ENCODE measurements at places on chromosomes 2 and 18.
A peak's percentile ranks its signal among the peaks of the same experiment; 100 is the strongest.

DNA sequence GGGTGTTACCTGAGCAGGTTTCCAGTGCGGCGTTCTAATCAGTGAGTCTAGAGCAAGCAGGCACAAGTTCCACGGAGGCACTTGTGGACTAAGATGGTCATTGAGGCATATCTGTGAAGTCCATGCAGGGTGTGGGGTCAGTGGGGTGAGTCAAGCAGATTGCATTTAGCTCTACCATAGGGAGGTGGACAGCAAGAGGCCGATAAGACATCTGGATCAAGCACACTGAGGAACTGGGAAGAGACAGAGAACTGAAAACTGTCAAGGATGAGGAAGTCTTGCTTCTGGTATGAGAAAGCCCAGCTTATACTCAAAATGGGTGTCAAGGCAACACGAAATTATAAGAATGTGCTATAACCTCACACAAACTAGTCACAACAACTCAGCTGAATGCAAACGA, 61.2 kb upstream of the SLC39A10 start:
- no peak for DNase-seq

- no peak for DNase-seq
Measured at GRCh38 chr2:241088791-241089732, 13.0 kb downstream of the MTERF4 start.

DNA sequence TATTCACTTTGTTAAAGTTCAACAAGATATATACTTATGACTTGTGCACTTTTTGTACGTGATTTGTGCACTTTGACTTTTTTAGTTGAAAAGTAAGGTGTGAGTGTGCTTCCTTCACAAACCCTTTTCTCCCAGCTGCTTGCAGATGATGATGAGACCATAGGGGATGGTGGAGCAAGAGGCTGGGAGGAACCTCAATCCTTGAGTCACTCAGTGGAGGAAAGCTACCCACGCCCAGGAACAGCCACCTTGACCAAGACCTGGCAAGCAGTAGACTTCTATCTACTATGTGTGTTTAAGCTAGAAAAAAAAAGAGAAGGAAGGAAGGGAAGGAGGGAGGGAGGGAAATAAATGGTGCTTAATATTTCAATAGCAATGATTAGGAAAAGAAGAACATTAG, 25.2 kb upstream of the TAF1B start:
- no peak for DNase-seq

GRCh38 chr2:159094173-159094737, 125.8 kb downstream of the TANC1 start:
- no peak for DNase-seq

DNA sequence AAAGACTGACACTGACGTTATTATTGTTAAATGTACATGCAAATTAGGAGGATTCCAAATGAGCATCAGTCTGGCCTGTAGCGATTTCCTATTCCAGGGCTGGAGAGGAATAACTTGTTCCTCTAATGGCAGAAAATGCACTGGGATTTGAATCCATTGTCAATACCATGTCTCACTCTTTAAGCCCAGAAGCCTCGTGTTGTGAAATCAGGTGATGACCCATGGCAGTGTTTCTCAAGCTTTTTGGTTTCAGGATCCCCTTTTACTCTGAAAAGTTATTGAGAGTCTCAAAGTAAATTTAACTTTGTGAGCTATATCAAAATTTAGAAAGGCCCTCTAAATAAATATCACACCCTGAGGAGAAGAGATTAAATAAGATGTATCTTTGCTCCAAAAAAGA, 279.2 kb downstream of the GALR1 start:
- no peak for DNase-seq

- no peak for DNase-seq
Measured at GRCh38 chr18:50183556-50183955, 11.4 kb downstream of the MYO5B start.

GRCh38 chr2:205908212-205909183, 177.5 kb downstream of the INO80D start:
- DNase-seq = no peak

GRCh38 chr2:201235860-201236811, 24.2 kb upstream of the CASP8 start:
- DNase-seq = peak; percentile 95

DNA sequence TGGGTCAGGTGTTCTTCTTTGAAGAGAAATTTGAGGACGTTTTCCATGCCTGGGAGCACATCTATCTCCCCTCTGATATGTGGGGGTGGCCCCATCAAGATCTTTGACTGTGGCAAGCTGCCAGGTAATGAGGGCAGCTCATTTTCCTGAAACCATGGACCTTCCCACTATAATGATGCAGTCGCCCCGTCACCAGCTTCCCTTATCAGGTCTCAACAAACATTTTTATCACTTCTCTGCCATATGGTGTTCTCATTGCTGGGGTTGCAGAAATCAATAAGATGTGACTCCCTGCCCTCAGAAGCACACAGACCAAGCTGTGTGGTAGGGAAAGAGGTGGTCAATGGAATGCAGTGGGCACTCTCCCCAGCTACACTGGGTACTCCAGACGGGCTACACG, 48.4 kb upstream of the B3GNT7 start:
- peak; percentile 90 for DNase-seq

- DNase-seq = no peak
Measured at GRCh38 chr2:223786943-223787342, 50.4 kb downstream of the AP1S3 start.

DNA sequence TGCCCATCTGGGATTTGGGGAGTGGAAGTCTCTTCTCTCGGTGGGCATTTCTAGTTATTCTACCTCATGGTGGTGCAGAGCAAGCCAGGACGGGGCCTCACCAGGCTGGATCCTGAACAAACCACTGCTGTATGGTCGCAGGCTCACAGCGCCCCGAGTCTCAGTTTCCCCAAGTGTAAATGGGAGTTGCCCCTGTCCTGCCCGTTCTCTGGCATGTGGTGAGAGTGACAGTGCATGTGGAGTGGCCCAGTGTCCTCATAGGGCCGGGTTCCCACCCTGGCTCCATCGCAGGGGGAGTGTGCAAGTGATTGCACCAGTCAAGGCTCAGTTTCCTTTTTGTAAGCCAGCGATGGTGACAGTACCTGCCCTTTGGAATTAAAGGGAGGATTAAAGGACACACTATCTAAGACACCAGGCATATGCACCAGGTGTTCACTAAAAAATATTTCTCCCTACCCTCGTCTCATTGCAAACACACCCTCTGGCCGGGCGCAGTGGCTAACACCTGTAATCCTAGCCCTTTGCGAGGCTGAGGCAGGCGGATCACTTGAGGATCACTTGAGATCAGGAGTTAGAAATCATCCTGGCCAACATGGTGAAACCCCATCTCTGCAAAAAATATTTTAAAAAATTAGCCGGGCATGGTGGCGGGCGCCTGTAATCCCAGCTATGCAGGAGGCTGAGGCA, 173.3 kb upstream of the MYCN start:
- DNase-seq = no peak

GRCh38 chr2:147937744-147938349, 82.7 kb downstream of the ORC4 start:
- peak; percentile 75 for DNase-seq

DNA sequence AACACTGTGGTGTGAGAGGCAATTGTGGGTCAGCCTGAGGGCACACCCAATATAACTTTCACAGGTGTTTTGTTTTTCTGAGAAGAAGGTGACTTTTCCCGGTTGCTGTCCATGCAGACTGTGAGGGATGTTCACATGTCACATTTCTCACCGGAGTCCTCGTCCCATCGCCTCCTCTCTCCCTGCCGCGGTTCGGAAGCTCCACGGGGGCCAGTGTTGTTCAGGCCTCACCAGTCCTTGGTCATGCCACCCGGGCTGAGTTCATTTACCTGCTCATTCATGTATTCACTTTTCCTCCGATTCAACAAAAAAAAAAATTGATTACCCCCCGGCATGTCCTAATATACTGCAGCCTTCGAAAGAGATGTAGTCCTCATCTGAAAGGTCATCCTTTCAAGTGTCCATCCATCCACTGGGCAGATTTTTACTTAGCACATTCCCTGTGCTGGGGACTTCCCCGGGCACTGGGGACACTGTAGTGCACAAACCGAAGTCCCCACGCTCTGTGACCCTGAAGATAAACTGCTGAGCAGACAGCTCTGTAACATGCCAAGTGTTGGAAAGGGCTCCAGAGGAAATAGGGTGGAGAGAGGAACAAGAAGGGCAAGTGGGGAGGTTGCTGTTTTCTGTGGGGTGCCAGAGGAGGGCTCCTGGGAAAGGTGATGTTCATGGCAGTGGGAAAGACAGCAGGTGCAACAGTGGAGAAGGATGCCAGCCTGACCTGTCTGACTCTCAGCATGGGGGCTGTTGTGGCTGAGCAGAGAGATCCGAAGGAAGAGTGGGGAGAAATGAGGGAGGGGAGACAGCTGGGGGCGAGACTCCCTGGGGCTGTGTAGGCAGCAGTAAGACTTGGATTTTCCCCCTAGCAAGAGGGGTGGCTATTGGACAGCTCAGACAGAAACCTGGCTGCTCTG, 22.4 kb downstream of the LRRFIP1 start:
- no peak for DNase-seq

DNA sequence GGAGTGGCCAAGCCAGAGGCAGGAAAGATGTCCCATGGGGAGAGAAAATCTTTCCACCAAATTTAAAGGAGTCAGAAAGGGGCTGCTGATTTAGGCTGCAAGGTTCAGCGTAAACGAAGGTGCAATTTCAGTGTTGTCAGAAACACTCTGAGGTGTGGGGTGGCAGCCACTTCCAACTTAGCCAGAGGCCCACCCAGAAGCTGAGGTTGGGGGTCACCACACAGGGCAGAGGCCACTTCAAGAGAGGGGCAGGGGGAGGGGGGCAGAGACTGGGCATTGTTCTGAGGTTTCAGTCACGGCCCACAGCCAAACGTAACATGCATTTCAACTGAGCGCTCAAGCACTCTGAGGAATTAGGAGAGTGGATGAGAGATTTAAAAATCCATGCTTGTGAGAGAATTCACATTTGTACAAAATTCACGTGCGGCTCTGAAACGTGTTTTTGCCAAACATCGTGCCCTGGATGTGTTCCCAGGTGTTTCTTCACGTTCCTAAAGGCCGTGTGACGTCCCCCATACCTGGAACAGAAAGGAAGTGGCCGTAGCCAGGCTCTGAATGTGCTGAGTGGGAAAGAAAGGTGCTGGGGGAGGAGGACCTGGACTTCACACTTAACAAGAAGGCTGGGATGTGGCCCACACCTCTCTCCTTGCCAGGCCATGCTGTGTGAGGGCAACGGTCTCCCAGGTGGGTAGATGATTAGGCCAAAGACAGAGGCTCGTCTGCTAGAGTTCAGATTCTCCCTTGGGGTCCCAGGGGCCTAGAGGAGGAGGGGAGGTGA, 19.5 kb upstream of the BOK start:
- no peak for DNase-seq

DNA sequence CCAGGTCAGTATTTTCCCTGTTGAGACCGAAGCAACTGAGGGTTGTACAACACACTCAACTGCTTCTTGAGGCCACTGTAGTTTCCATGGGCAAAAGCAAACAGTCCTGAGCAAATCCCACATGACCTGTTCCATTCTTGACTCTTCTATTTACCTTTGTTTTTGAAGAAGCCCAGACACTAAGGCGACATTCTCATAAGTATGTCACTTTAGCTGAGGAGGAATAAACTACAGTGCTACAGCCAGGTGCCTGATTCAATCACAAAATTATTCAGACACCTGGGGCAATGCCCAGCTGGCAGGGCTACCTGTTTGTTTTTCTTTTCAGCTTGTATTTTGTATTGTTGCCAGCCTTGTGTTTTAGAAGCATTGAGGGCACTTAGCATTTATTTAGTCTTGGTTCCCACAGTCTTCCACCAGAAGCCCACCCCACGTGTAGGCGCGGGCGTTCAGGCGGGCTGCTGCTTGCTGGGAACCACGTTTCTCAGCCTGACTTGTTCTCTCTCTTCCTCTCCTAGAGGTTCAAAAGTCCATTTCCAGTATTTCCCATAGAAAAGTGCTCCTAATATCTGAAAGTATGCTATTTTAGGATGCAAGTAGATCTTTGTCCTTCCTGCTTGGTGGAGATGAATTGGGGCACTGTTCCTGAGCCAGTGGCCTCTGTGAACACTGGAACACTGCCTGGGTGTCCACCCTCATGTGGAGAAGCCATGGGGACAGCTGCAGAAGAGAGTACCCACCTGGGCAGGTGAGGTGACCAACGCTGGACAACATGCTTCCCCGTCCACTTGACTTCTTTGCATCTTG, 99.0 kb upstream of the COPS8 start:
- no peak for DNase-seq

- DNase-seq = no peak
Measured at GRCh38 chr2:11976073-11976472, 229.6 kb downstream of the LPIN1 start.

- DNase-seq = peak; percentile 69
Measured at GRCh38 chr2:70123051-70123828, 36.0 kb downstream of the PCBP1 start.

- no peak for DNase-seq
Measured at GRCh38 chr2:134420259-134420658, 166.4 kb downstream of the MGAT5 start.

GRCh38 chr2:1736045-1736444, 8.3 kb downstream of the PXDN start:
- no peak for DNase-seq

DNA sequence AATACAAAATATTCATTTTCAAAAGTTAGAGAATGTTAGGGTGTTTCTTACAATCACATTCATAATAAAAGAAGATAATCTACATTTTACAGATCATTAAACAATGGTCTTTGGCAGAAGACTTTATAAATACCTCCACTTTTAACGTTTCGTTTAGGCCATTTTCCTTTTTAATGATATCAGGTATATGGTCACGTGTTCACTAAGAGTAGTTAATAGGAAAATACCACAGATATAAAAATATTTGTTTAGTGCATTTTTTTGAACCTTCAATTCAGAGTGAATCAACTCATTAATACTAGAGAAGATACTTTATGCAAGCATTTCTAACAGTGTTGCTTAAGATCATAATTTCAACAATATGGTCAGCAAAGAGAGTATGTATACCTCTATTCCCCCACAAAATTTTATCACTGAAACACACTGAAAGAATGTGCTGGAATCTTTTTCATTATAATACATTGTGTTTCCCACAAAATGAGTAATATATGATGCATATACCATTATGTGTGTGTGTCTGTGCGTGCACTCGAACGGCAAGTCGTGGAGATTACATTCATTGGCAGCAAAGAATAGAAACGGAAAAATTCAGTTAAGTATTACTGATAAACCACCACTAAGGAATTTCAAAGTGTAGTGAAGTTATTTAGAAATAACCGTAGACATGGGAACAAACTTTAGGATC, 319.9 kb upstream of the THUMPD2 start:
- DNase-seq = no peak

- DNase-seq = no peak
Measured at GRCh38 chr2:50872543-50872942, 159.4 kb downstream of the NRXN1 start.

GRCh38 chr2:736939-737338, 59.7 kb upstream of the TMEM18 start:
- no peak for DNase-seq

DNA sequence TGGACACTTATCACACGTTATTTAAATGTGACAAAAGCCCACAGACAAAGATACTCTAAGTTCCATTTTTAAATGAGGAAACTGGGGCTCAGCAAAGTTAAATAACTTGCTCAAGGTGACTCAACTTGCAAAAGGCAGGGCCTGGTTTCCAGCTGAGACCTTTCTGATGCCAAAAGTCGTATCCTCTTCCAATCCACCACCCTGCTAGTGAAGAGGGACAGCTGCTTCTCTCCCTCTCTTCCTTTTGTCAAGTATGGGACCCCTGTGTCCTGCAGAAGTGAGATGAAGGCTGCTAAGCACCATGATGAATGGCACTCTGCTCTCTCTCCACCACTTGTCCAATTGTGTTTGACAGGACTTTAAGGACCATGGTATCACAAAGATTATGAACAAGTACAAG, 140.9 kb downstream of the DYM start:
- no peak for DNase-seq

All from hematopoietic multipotent progenitor cell treated with erythropoietin and hydrocortisone succinate and interleukin-3 and kit ligand, for 6 days (in vitro differentiated cells).